Activated CD8-positive, alpha-beta memory T cell treated with anti-CD3 and anti-CD28 coated beads for 4 hours (primary cell): ENCODE measurements at places on chromosomes 4 and X.

GRCh38 chrX:72498782-72499181 lies 73.9 kb downstream of the HDAC8 start:
- no peak for DNase-seq

GRCh38 chr4:144449611-144450010 lies 196.3 kb upstream of the HHIP start:
- DNase-seq = no peak

GRCh38 chr4:189828081-189828697 lies 112.5 kb upstream of the FRG1 start:
- no peak for DNase-seq

DNA sequence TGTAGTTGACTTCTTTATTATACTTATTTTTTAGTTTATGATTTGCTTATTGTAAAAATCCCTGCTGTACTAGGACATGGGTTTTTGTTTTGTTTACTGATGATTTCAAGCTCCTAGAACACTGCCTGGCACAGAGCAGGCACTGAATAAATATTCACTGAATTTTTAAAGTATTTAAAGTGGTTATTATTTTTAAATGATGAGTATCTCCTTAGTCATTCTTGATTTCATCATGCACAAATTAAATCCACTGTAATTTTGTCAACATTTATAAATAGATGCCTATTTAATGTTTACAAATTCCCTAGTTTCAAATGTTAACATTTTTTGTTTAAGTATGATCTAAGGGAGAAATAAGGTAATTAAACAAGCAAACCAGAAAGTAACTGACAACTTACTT lies 367.9 kb upstream of the SLIT2 start:
- DNase-seq = no peak

DNA sequence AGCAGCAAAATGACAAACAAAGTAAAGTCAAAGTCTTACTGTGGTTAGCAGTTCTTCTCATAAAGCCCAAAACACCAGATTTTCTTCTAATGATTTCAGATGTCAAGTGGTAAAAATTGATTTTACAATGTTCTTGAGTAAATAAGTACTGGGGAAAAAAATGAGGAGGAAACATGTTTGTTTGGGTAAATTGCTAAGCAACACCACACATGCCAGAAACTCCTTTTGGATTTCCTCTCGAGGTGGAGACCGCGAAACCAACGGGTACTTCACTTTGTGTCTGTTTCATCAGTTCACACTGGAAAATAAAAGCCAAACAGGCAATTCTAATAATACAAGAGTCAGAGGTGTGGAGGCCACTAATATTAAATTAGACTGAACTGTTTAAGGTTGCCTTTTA lies 4.6 kb upstream of the PKD2 start:
- no peak for DNase-seq

DNA sequence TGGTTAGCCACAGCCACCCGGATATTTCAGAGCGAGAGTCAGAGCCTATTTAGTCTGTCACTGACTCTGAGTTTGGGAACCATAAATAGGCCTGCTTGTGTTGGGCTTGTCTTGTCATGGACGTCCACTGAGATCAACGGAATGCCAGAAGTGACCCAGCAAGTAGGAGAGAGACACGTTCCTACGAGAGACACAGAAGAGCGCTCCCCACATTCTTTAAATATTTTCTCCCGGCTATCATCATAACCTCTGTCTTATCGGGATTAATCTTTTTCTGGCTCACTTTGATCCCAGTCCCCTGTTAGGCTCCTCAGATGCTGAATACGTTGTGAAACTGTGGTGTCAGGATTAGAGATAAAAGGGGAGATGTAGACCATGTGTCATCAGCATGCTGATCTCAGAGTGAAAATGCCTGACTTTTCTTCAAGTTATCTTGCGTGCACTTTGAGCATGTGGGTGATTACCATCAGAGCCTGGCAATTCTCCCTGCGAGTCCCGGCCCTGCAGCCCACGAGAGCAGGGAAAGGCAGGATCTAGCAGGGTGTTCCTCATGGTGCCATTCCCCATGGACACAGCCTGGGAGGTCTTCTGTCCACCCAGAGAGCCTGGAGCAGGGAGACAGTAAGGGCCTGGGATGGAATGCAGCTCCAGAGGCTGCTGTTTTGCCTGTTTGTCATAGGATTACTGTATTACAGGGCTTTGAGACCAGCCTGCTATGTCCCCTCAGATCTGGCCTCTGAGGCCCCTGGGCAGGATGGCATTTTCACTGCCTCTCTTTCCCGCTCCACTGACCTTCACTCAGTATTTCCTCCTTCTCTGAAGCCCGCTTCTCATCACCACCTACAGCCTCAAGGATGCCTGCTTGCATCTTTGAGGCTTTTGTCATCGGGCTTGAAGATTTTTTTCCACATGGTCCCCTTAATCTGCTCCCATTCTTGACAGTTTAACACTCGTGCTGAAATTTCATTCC lies 2.8 kb upstream of the TENM3 start:
- no peak for DNase-seq

- no peak for DNase-seq
Measured at GRCh38 chrX:626745-627509, 3.7 kb upstream of the SHOX start.

DNA sequence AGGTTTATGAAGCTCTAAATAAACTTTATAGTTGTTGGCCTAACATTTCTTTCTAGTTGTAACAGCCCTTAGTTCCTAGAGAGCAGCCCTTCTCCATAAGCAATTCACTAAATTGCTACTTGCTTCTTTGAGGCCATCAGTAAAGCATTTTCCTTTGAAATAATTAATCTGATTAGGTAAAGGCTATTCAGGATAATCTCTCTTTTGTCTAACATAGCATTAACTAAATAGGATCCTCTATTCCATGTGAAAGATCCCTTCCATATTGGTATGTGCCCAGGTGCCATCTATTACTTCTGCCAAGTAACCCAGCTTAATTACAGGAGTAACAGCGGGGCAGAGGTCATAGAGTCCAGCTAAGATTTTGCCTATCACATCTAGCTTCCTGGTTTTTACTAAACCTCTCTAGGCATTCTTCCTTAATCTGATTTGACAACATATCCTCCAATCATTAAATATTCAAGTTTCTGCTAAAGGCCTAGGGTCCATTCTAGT lies 1408.0 kb downstream of the PCDH18 start:
- no peak for DNase-seq

- no peak for DNase-seq
Measured at GRCh38 chrX:24364326-24364725, 3.9 kb downstream of the SUPT20HL1 start.

DNA sequence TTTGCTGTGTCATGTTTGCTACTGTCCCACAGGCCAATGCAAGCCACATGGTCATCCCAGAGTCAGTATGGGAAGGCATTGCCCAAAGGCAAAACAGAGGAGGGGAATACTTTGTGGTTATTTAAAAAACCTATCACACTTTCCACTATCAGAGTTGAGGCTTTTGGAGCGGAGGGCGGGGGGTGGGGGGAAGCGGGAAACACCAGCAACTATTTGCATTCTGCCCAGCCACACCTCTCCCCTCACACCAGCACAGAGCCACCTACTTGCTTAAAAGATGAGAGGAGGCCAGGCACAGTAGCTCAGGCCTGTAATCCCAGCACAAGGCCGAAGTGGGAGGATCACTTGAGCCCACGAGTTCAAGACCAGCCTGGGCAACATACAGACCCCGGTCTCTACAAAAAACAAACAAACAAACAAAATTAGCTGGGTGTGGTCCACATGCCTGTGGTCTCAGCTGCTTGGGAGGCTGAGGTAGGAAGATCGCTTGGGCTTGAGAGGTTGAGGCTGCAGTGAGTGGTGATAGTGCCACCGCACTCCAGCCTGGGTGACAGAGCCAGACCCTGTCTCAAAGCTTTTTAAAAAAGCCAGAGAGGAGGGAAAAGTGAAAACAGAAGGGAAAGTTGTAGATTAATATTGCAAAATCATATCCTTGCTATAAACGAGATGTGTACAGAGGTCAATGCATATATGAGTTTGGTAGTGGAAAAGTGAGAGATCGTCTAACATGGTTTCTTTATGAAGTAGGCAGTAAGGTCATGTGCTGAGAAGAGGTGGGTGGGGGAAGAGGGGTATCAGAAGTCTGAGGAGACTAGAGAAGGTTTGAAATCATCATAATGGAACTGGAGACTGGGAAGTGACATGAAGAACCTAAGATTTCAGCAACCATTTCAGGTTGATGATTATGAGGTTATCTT lies 1.9 kb upstream of the CHST7 start:
- DNase-seq = no peak

DNA sequence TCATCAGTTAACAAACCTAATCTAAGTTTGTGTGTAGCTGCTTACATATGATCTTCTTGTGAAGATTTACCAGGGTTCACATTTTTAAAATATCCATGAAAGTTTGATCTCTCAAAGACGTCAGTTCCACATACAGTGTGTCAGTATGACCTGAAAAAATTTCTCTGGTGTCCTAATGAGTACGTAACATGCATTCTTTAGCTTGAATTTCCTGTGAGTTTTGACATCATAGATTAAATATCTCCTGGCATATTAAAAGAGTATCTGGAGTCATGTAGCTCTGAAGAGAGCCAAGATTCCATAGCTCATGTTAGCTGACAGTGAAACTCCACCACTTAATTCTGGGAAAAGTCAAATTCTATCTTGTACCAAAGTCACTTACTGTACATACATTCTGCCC lies 43.9 kb upstream of the PDLIM5 start:
- DNase-seq = no peak

- no peak for DNase-seq
Measured at GRCh38 chr4:74096265-74096980, 2.6 kb downstream of the CXCL2 start.

- DNase-seq = no peak
Measured at GRCh38 chrX:155215443-155216178, 649 bp upstream of the VBP1 start.

DNA sequence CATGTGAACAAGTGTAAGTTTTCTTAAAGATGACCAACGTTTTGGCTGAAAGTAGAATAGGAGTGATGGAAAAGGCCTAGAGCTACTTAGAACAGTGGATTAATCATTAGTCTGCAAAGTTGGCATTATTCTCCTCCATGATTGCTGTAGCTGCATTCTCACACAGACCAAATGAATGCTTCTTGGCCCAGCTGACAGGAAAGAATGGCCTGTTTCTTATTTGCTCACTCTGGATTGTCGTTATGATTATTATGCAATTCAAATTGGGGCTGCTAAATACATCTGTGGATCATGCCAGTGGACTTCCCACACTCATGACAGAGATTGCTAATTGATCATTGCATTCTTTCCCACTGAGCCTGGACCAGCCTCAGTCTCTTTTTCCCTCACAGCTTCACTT lies 285.0 kb downstream of the STIM2 start:
- no peak for DNase-seq

- DNase-seq = no peak
Measured at GRCh38 chr4:140426610-140427105, 790 bp downstream of the CLGN start.

- DNase-seq = no peak
Measured at GRCh38 chrX:72107320-72107719, 24.4 kb downstream of the RTL5 start.

DNA sequence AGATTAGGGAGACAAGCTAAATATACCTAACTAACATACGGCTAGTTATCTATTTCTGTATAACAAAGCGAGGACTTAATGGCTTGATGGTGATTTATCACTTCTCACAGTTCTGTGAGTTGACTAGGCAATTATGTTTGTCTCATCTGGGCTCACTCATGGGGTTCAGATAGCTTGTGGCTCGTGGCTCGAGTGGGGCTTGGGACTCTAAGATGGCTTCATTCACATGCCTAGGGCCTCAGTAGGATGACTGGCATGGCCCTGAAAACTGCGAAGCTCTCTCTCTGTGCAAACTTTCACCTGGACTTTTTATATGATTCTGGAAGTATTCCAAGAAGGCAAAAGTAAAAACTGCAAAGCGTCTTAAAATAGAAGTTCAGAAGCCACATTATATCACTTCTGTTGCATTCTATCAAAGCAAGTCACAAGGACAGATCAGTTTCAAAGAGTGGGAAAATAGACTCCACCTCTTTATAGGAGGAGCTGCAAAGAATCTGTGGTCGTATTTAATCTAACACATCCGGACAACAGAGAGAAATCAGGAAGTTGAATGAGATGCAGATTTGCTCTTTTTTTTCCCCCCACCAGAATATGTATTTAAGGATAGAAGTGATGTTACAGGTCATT lies 491.2 kb downstream of the INPP4B start:
- DNase-seq = no peak

- no peak for DNase-seq
Measured at GRCh38 chr4:181685911-181686310, 557.3 kb upstream of the TENM3 start.

- DNase-seq = no peak
Measured at GRCh38 chr4:61520681-61521160, 320.6 kb downstream of the ADGRL3 start.

GRCh38 chr4:57607566-57608180 lies 497.5 kb upstream of the IGFBP7 start:
- no peak for DNase-seq
